Stromal cell of bone marrow (primary cell): ENCODE measurements at places on chromosomes 12 and 14.

- no peak for DNase-seq
These were observed 684.3 kb downstream of the TMEM121 start for GRCh38 chr14:106210650-106211049.

- DNase-seq: no peak
These were observed 22.9 kb downstream of the DICER1 start for GRCh38 chr14:95134304-95134933.

GRCh38 chr14:69699748-69700303, 67.1 kb upstream of the SRSF5 start:
- DNase-seq: no peak

- DNase-seq: no peak
These were observed 462.6 kb downstream of the PRKD1 start for GRCh38 chr14:29465095-29465494.

DNA sequence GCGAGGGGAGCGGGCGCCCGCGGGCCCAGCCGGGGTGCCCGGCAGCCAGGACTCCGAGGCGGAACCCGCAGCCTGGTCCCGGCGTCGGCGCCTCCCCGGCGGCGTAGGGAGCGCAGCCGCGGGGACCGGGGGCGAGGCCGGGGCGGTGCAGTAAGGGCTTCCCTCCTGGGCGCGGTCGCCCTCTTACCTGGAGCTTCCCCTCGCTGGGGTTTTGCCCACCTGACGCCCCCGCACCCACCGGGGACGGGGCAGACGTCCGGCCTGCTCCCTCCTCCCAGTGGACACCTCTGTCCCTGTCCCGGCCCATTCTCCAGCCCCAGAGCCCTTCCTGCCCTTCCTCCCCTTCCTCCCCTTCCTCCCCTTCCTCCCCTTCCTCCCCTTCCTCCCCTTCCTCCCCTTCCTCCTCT, 413 bp upstream of the TUBA1C start:
- DNase-seq: no peak

GRCh38 chr12:25054076-25054782, 105.3 kb upstream of the BCAT1 start:
- DNase-seq: no peak

DNA sequence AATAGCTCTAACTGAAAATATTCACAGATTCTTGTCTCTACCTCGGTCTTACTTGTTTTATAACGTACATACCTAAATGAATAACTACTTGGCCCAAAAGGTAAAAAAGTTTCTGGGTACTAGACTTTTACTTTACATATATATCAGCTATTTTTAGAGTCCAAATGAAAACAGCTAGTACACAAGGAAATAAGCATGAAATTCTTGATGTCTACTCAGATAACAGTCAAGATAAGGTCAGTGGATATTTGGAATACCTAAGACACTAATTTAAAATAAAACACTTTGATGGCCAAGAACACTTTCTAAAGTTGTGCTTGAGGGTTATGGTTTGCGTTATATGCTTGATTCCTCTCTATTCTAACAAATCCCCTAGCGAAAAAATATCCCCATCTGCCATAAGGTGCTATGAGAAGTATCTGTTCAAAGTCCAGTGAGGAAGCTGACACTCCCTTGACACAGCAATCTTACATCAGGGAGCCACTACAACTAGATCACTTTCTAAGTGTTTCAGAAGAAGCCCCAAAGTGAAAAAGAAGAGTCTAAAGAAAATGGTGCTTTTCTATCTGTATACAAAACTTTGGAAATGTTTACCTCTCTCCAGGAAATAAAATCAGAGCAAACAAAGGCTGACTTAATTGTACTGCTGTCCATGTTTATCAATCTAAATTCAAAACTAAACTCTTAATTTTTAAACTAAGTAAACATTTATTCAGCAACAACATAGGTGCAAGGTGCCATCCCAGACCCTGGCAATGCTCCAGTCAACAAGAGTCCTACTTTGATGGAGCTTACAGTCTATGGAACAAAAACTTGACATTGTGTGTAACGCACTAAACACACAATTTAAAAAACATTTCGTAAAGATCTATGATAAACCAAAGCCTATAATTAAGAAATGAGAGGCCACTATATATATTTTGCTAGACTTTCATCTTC, 11.7 kb downstream of the PTPN21 start:
- DNase-seq: no peak

GRCh38 chr12:54374562-54375258, 9.8 kb downstream of the ZNF385A start:
- no peak for DNase-seq

GRCh38 chr14:100659345-100660001, 67.2 kb upstream of the DLK1 start:
- DNase-seq: no peak

DNA sequence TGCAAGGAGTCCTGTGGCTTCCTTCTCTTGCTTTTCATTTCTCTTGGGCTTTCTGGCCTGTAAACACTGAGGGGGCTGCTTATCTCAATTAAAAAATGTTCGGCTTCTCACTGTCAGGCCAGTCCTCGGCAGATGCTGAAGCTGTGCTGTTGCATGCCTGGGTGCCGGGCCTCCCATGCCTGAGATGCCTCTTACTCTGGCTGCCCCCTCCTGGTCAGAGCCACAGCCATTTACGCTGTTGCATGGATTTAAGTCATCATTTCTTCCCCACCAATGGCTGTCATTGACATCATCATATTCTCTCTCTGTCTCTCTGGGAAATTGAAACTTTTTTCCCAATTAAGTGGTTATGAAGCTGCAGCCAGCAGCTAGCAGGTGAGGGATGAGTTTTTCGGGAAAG, 53.7 kb downstream of the FOXN4 start:
- DNase-seq: no peak

DNA sequence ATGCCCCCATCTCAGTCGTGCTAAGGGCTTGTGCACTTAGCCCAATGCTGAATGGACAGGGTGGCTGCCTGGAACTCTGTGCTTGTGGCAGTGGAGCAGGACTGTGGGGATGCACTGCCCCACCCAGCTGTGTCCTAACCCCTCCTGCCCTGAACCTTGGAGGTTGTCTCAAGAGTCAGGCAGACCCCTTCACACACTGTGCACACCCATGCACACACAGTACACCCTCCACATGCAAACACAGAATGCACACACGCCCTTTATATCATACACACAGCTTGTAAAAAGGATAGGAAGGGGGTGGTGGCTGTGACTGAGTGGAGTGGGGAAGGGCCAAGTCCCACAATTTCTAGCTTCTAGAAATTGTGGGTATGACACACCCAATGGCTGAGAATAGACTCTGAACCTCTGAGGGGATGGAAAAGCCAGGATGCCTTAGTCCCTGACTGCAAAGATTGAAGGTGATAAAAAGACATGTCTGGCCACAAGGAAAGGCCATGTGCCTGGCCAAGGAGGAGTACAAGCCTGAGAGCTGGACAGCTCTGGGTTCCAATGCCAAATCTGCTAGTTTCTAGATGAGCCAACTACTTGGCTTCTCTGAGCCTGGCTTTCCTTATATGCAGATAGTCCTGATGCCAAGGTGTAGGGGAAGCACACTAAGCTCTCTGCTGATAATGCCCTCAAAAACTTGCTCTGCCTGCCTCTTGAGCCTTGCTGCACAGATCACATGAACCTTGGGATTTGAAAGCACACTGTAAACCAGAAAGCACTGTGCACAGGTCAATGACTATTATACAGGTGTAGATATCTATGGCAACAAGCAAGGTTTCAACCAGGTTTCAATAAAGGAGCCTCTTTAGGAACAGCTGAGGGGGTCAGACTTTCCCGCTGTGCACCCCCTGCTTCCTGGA, 8.4 kb downstream of the KRT8 start:
- DNase-seq: no peak

- DNase-seq: no peak
These were observed 34.3 kb downstream of the GALNT9 start for GRCh38 chr12:132295101-132295526.

- DNase-seq: no peak
These were observed 87.8 kb downstream of the KTN1 start for GRCh38 chr14:55667801-55668200.

DNA sequence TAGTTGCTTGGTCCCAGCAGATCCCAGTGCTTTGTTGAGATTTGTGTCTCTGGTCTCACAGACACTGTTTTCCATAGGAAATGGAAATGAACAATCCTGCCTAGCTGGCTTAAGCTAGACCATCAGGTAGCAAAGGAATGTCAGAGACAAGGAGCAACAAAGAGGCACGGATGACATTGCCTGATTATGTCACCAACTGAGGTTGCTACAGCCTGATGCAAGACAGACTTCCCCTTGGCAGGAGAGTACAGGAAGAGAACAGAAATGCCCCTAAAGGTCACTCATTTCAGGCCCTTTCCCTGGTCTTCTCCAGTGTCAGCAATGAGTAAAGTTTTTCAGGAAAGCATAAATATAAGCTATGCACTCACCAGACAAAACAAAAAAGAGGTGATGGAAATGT, 2.0 kb upstream of the PRB2 start:
- no peak for DNase-seq

- DNase-seq: no peak
These were observed 106.5 kb downstream of the ETV6 start for GRCh38 chr12:11756022-11756421.

GRCh38 chr14:86022031-86022629, 492.2 kb downstream of the FLRT2 start:
- DNase-seq: peak; percentile 44

- no peak for DNase-seq
These were observed 11.5 kb downstream of the FOXA1 start for GRCh38 chr14:37583358-37584210.

DNA sequence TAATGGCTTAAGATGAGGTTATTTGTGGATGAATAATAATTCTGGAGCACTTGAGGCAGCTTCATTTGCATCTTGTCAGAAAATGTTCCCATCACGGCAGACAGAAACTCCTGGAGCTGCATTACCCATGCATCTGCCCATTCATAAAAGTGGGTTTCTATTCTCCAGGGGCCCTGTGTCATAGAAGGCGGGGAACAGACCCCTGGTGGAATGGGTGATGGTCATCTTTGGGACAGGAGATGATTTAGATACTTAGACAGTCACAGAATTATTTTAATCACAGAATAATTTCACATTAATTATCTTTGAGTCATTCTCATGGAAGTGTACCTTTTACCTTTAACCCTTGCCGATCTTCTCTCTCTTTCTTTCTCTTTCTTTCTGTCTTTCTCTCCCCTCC, 980.7 kb upstream of the TMEM132C start:
- no peak for DNase-seq

GRCh38 chr14:23478109-23478759, 8.7 kb downstream of the NGDN start:
- peak; percentile 35 for DNase-seq

DNA sequence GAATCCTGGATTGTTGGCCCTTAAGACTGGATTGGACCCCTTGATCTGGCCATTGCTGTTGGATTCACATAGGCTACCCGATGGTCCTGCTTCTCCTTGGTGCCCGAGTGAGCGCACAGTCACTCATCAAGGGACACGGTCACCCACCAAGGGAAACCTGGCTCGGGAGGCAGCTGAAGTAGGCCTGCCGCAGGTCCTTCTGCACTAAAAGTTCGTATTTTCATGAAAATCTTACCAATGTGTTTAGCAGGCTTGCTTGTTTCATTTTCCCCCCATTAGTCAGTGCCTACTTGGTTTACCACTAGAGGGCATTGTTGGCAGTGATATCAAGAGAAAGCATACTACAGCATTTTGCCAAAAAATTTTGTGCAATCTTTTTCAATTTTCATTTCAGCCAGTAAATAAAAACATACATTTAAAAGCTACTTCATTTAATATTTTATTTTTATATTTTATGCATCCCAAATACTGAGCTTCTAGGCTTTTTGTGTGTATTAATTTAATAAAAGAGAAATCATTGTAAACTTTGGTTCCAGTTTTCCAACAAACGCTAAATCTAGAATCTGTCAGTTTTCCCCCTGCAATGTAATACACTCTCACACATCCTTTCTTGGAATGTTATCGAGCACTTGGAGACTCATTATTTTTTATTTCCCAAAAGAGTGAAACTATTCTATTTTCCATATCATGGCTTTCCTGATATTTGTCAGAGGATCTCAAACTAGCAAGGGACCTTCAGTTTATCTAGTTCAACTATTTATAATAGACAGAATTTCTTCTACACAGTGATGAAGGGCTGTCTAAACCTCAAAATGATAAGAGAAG, 116.7 kb downstream of the LMNTD1 start:
- peak; percentile 76 for DNase-seq

DNA sequence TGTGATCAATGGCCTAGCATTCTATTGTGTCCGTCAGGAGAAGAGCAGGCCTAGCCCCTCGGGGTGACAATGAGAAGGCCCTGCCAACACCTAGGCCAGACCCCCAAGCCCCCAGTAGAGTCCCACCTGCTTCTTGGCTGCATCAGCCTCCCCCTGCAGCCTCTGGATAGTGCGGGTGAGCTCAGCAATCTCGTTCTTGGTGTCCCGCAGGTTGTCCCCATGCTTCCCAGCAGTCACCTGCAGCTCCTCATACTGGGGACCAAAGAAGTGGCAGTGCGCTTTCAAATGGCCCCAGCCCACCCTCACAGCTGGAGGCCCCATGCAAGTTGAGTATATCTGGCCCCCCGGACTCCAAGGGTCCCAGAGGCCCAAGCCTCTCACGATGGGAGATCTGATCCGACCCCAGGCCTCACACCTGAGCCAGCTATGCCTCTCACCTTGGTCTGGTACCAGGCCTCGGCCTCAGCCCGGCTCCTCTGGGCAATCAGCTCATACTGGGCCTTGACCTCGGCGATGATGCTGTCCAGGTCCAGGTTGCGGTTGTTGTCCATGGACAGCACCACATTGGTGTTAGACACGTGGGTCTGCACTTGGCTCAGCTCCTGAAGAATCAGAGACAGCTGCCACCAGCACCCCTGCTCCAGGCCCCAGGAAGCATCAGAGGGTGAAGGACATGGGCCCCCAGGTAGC, 10.0 kb upstream of the KRT4 start:
- no peak for DNase-seq

DNA sequence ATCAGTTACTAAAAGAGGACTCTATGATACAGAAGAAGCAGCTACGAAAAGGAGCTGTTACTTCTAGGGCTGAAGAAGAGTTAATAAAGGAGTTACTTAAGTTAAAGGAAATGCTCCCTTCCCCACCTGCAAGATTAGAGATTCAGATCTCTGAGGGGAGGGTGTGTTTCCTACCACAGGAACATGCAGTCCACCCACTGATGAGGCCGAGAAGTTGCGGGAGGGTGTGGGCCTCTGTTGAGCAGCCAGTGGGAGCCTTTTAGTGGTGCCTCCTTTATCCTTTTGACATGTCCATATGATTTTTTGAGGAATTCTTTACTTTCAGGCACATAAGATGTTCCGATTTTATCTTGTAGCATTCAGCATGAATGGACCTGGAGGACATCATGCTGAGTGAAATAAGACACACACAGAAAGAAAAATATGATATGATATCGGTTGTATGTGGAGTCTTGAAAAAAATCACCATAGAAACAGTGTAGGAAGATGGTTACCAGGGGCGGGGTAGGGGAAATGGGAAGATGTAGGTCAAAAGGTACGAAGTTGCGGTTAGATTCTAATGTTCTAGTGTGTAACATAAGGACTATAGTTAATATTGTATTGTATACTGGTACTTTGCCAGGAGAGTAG, 4.4 kb upstream of the M6PR start:
- no peak for DNase-seq

- DNase-seq: no peak
These were observed 25.3 kb downstream of the HRK start for GRCh38 chr12:116855744-116856470.

- no peak for DNase-seq
These were observed 49.9 kb downstream of the PRICKLE1 start for GRCh38 chr12:42539696-42540095.
